Activated naive CD8-positive, alpha-beta T cell treated with anti-CD3 and anti-CD28 coated beads, Interleukin-2, amount 50 U/mL, for 16 hours (primary cell): ENCODE measurements at places on chromosomes 13 and 19.

DNA sequence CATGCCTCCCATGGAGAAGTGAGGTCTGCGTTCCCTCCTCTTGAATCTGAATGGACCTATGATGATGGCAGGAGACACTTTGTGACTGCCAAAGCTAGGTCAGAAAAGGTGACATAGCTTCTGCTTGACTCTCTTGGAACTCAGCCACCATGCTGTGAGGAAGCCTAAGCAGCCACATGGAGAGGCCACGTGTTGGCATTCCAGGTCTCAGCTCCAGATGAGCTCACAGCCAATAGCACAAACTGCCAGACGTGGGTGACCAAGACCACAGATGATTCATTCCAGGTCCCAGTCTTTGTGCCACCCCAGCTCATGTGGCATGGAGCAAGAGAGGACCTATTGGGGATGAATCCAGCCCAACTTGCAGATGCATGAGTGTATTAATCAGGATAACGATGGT lies 8.7 kb upstream of the GGACT start:
- DNase-seq = no peak

GRCh38 chr13:19052180-19052579 lies 129.4 kb downstream of the TUBA3C start:
- no peak for DNase-seq

DNA sequence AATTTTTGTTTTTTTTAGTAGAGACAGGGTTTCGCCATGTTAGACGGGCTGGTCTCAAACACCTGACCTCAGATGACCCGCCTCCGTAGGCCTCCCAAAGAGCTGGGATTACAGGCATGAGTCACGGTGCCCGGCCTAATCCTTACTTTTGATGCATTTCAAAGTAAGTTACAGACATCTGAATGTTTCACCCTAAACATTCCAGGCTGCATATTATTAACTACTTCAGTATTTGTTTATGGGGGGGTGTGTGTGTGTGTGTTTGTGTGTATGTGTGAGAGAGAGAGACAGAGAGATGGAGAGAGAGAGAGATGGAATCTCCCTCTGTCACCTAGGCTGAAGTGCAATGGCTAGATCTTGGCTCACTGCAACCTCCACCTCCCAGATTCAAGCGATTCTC lies 13.1 kb downstream of the SULT2B1 start:
- no peak for DNase-seq

GRCh38 chr19:15187026-15188007 lies 13.5 kb downstream of the NOTCH3 start:
- no peak for DNase-seq

- no peak for DNase-seq
Measured at GRCh38 chr13:26041444-26041843, 10.4 kb downstream of the SHISA2 start.
